Right lung (tissue), 10 donors: ENCODE measurements at places on chromosomes 12 and 14. TPM values are rescaled to one million over a fixed set of nuclear protein-coding genes. Genes with fewer than 3 reads are reported as not detected.
A peak's percentile ranks its signal among the peaks of the same experiment; 100 is the strongest.

GRCh38 chr12:91367234-91367849 lies 184.7 kb upstream of the DCN start:
- no peak for DNase-seq

- DNase-seq: no peak
Measured at GRCh38 chr12:1222858-1223639, 232.0 kb downstream of the ERC1 start.

DNA sequence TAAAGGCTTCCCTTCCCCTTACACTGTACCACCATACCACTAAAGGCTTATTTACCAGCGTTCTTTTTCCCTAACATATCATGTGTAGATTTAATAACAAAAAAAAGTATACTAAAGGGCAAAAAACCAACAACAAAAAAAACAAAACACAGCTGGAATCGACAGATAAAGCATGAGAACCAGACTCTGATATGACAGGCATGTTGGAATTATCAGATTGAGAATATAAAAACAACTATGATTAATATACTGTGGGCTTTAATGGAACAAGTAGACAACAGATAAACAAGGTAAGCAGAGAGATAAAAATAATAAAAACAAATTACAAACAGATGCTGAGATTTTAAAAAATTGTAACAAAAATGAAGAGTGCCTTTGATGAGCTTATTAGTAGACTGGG lies 754.1 kb upstream of the MDGA2 start:
- no peak for DNase-seq

DNA sequence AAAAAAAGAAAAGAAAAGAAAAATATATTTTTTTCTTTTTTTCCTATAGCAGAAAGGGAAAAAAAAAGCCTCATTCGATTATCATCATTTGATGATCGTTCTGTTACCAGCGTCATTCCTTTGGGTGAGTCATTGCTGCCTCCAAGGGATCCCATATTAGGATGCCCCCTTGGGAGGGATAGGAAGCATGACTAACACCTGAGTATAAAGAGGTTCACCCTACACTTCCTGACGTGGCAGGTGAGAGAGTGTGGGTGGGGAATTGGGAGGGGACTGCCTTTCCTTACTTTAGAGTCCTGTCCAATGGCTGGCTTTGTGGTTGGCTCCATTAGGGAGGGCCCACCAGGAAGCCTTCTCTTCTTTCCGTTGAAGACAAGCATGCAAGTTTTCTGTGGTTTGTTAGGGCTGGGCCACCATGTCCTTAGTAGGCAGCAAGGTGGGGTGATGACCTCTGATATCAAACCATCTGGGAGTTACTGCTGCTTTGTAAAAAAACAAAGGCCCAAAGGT lies 56.1 kb upstream of the FUT8 start:
- no peak for DNase-seq

- DNase-seq: no peak
Measured at GRCh38 chr14:47846008-47846407, 170.6 kb upstream of the MDGA2 start.

DNA sequence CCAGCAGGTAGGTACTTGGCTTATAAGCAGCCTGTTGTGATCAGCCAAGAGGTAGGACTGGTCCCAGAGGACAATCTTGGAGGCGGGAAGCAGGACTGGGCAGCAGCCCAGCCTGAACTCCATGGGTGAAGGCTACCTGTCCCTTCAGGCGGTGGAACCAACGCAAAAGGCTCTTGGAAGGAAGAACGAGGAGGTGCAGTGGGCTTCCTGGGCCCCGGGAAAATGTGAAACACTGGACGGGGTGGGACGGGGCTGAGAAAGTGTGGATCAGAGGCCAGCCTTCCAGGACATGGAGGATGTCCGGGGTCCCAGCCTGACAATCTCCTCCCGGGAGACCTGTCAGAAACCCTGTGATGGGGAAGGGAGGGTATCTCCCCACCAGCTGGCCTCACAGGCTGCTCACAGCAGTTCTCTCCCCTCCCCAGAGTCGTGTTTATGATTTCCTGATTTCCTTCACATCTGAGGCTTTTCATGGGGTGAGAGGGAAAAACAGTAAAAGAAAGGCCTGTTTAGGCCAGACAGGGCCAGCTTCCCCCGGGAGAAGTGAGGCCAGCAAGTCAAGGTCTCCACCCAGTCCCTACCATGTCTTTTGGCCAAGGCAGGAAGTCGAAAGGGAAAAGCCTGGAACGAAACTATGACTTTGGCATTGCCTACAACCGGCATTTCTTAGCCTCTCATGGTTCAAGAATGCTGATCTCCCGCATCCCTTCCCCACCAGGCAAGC lies 11.3 kb downstream of the CMKLR1 start:
- no peak for DNase-seq

DNA sequence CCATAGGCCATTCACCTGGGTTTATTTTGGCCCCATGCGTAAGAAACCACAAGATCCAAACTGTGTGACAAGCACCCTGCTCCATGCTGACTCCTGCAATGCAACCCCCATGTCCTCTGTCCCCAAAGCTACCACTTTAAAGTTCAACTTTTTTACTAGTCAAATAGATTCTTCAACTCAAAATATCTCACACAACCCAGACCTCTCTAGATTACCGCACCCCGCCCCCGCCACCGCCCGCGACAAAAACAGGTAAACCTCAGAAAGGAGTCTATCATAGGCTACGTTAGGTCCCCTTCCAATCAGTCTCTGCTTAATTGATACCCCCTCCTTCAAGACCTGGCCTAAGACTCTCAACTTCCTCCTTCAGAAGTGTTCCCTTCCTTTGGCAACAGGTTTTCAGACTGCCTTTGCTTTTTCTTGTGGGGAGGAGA lies 2.2 kb downstream of the ZFP36L1 start:
- DNase-seq: no peak

DNA sequence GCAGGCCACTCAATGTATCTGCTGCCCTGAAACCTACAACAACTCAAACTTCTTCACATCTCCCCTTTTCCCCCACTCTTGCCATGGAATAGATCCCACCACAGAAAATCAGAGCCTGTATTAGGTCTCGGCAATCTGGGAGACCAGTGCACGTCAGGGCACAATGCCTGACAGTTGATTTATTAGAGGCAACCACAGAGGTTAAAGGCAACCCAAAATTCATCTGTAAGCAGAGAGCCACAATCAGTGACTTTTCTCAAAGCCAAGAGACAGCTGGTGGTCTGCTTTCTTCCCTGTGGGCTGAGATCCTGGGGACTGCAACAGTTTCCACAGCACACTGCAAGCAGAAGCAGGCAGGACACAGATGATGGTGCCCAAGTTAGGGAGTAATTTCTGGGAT lies 169.0 kb upstream of the NTF3 start:
- no peak for DNase-seq

GRCh38 chr12:57276935-57277563 lies 26.1 kb upstream of the STAC3 start:
- DNase-seq: no peak

GRCh38 chr14:64951291-64951690 lies 8.7 kb upstream of the GPX2 start:
- no peak for DNase-seq

- DNase-seq: no peak
Measured at GRCh38 chr12:107369679-107370078, 276.3 kb upstream of the CRY1 start.

DNA sequence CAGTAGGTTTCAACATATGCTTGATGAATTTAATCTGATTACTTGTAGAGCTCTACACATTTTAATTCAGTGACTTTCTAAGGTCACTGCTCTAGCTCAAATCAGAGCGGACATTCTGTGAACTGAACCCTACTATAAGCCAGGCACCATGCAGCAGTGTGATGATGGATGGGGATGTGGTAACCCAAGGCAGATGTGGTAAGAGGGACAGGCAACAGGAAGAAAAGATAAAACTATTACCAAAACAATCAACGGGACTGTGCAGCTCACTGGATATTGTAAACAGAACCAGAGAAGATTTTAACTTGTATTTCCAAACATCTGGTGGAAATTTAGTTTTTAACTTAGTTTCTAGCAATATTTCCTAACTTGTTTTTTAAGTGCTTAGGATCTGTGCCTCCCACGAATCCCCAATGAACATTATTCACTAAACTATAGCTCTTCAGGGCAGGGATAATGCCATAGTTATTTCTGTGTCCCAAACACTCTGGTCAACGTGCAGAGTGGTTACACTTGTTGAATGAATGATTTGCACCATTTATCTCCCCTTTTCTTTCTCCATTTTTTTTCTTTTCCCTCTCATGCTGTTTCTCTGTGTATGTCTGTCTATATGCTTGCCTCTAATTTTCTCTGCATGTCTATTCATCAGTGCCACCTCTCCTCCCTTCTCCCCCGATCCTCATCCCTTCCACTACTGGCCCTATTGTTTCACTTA lies 3.0 kb downstream of the ERO1A start:
- DNase-seq: no peak

GRCh38 chr12:41496009-41496408 lies 307.9 kb downstream of the PDZRN4 start:
- DNase-seq: no peak

GRCh38 chr12:52494518-52494917 lies 1.5 kb upstream of the KRT6A start:
- no peak for DNase-seq

DNA sequence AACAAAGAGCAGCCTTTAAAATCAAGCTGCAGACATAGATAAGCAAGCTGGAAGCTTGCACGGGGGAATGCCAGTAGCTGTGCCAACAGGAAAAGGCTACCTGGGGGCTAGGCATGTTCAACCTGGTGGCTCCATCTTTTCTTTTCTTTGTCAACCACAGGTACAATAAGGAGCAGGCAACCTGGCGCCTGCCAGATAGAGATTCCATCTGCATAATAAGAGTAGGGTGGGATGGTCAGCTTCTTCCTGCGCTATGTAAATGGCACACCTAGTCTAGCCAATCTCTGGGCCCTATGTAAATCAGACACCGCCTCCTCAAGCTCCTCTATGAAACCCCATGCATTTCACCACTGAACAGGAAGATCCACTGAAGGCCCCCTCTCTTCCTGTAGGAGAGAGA lies 87.4 kb upstream of the PKP2 start:
- no peak for DNase-seq

DNA sequence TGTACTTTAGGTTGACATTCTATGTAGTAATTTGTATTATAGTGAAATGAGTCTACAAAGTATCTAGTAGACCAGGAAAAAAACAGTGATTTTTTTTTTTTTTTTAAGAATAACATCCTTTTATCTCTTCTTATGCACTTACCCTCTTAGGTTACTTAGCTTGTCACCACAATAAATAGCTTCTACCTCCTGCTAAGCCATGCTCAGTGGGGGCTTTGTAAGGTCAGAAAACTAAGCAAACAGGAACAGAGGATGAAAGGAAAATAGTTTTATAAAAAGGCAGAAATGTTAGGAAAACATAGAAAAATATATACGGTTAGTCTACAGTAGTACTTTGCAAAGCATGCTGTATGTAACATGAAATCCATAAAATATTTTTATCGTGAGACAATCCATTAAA lies 385.3 kb upstream of the ATXN7L3B start:
- no peak for DNase-seq

GRCh38 chr12:30806989-30807694 lies 52.4 kb upstream of the CAPRIN2 start:
- DNase-seq: peak; percentile 27

GRCh38 chr12:48074266-48074665 lies 31.6 kb downstream of the SENP1 start:
- no peak for DNase-seq

DNA sequence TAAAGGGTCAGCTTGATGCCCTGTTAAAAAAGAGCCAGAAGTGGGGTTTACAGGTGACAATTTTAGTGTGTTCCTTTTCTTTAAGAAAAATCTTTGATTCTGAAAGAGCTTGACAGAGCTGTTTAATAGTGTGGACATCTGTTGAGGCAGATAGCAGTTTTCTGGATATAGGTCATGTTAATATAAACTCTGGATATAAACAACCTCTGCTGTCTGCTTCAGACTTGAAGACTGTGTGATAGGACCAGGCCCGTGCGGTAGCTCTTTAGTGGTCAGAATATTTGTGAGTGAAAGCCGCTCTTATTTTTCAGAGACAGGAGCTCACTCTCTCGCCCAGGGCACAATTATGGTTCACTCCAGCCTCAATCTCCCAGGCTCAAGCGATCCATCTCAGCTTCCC lies 439.9 kb upstream of the RGS6 start:
- DNase-seq: no peak

DNA sequence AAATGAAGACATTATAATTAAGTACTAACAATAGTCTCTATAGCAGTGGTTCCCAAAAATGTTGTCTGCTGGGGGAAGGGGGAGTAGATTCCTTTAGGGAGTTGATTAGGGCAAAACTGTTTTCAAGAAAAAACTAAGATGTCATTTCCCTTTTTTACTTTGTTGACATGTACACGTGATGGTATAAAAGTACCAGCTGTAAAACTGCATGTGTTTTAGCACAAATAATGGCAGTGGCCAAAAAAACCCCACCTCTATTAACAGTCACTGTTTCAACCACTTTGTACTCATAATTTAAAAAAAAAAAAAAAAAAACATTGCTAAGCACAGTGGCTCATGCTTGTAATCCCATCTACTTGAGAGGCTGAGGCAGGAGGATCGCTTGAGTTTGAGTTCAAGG lies 61.7 kb downstream of the PPP1R12A start:
- no peak for DNase-seq

DNA sequence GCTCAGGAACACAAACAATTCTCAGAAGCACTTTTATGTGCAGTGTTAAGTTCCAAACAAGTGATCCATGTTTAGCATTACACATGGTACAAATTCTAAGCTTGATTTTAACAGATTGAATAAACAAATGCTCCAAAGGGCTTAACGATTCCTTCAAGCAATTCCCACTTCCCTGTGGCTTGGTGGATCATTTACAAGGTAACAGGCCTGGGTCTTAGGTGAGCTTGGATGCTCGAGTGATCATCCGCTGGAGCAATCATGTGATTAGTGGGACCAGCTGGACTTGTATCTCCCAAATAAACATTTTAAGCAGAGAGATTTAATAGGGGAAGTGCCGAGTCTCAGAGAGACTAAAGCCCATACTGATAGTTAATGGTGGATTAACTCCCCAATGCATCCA lies 70.7 kb downstream of the CALM1 start:
- no peak for DNase-seq

- no peak for DNase-seq
Measured at GRCh38 chr14:58807191-58807590, 169.4 kb downstream of the DACT1 start.

GRCh38 chr14:102046337-102047278 lies 40.2 kb downstream of the HSP90AA1 start:
- peak; percentile 68 for DNase-seq

- no peak for DNase-seq
Measured at GRCh38 chr12:122949405-122949804, 16.9 kb downstream of the ABCB9 start.

- no peak for DNase-seq
Measured at GRCh38 chr12:116731801-116732200, 6.1 kb downstream of the SPRING1 start.

- DNase-seq: peak; percentile 54
Measured at GRCh38 chr12:48890657-48891418, 25.2 kb upstream of the RND1 start.

The MDGA2 gene
- polyA plus RNA-seq: 0.54 TPM

The KLRG1 gene
- polyA plus RNA-seq: 2.7 TPM

The SLC16A7 gene
- 3.3 TPM for polyA plus RNA-seq

The ITPR2 gene
- polyA plus RNA-seq: 6.1 TPM

The CCDC175 gene
- 0.79 TPM for polyA plus RNA-seq

The ABCB9 gene
- polyA plus RNA-seq: 7.6 TPM
